ENCODE measurements at places on chromosomes 1 and 21. TPM values are rescaled to one million over a fixed set of nuclear protein-coding genes. Genes with fewer than 3 reads are reported as not detected.

GRCh38 chr1:182719553-182719952, 35.2 kb upstream of the RGS8 start:
- no peaks in the 10 kb centered on the region for H3K36me3 ChIP-seq
- H3K4me3 ChIP-seq = no peak overlapping the region
- no peak for DNase-seq
- H3K4me1 ChIP-seq = peaks cover 4% of the 10 kb centered on the region

- H3K4me3 ChIP-seq = no peak overlapping the region
- H3K27ac ChIP-seq = no peak overlapping the region
- H3K4me1 ChIP-seq = peaks cover 19% of the 10 kb centered on the region
- H3K27me3 ChIP-seq = no peaks in the 10 kb centered on the region
Measured at GRCh38 chr1:6471970-6472368, 6.0 kb upstream of the TNFRSF25 start.

- H3K36me3 ChIP-seq = no peaks in the 10 kb centered on the region
- no peak overlapping the region for H3K27ac ChIP-seq
- DNase-seq = no peak
- no peaks in the 10 kb centered on the region for H3K4me1 ChIP-seq
Measured at GRCh38 chr1:161091093-161091492, 1.7 kb upstream of the NECTIN4 start.

The OLIG1 gene
- total RNA-seq = not detected

The MIXL1 gene
- total RNA-seq = not detected

DNA sequence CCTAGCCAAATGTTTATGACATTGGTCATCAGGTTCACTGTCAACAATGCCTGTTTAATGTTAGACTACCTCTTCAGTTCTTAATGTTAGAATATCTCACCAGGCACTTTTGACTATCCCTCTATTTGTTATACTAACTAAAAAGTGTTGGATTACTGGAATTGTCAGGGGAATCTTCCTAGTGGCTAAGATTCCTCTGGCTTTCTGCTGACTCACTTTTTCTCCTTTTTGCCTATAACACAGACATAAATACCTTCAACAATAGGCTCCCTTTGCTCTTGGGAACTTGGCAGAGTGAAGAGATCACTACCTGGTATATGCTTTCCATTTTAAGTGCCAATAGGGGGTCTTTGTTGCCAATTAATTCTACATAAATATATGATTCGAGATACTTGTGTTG, 68.5 kb downstream of the TMEM200B start:
- H3K27ac ChIP-seq = no peak overlapping the region
- H3K36me3 ChIP-seq = peaks cover 51% of the 10 kb centered on the region
- no peak overlapping the region for H3K4me3 ChIP-seq
- no peak for DNase-seq
- no peaks in the 10 kb centered on the region for H3K4me1 ChIP-seq

The SPRR4 gene
- total RNA-seq = not detected

The HEYL gene
- total RNA-seq = 0.05 TPM

GRCh38 chr1:119219711-119220110, 79.3 kb upstream of the WARS2 start:
- H3K4me3 ChIP-seq = no peak overlapping the region
- H3K27me3 ChIP-seq = no peaks in the 10 kb centered on the region
- no peaks in the 10 kb centered on the region for H3K4me1 ChIP-seq
- H3K36me3 ChIP-seq = no peaks in the 10 kb centered on the region
- DNase-seq = no peak

DNA sequence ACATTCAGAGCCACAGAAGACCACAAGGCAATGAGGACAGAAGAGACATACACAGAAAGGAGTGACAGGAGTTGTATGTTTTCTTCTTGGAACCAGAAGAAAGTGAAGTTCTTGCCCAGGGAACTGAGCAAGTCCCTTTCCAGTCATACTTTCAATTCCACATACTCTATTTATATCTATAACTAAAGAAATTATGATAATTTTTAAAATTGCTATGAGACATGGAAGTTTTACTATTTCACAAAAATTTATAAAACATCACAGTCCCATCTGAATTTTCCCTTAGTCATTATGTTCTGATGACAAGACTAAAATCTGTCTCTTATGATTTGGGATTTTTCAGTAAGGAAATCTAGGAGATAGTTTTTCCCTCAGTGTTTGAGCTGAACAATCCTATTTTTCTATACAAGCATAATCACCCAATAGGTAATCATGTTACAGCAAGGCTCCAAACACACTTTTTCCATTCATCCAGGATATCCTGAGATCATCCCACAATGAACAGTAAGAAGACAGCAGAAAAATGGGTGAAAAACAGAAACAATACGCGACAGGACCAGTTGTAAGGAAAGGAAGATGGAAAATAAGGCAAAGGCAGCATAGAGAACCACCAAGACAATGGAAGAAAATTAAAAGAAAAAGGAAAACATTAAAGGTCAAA, 154.6 kb downstream of the VAV3 start:
- no peaks in the 10 kb centered on the region for H3K36me3 ChIP-seq
- H3K4me3 ChIP-seq = no peak overlapping the region
- no peak for DNase-seq
- no peaks in the 10 kb centered on the region for H3K27me3 ChIP-seq
- H3K27ac ChIP-seq = no peak overlapping the region

DNA sequence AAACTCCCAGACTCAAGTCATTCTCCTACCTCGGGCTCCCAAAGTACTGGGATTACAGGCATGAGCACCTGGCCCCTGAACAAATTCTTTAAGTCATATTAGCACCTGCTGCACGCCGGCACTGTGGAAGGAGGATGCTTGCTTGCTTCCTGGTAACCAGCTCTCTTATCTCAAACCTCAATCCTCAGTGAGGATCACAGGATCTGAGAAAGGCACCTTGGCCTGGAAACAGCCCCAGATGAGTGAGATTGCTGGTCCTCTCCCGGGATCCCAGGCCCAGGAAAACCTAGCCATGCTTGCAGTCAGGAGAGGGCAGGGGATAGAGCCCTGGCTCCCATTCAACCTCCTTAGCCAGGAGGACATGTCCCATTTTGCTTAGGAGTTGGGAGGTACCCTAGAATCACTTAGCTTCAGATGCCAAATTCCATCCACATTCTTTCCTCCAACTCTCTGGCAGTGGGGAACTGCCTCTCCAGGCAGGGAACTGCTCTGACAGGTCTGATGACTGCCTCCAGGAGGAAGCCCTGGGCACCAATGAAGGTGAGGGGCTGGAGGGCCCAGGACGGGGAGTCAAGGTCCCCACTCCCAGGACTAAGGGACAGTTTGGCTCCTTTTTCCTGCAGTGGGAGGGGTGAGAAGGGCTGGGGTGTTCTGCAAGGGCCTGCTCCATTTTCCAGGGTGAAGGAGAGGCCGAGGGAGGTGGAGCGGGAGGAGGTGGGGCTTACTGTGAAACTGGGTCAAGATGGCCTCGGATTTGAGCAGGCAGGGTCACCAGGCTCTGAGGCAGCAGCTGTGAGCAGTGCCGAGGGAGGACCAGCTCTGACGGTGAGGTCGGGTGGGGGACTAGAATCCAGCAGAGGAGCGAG, 9.5 kb downstream of the GPR37L1 start:
- peaks cover 41% of the 10 kb centered on the region for H3K36me3 ChIP-seq
- H3K4me3 ChIP-seq = no peak overlapping the region
- no peak for DNase-seq
- H3K27ac ChIP-seq = no peak overlapping the region
- no peaks in the 10 kb centered on the region for H3K27me3 ChIP-seq

- H3K36me3 ChIP-seq = no peaks in the 10 kb centered on the region
- H3K27me3 ChIP-seq = no peaks in the 10 kb centered on the region
- H3K4me3 ChIP-seq = no peak overlapping the region
Measured at GRCh38 chr1:228827019-228827418, 91.7 kb downstream of the RHOU start.

DNA sequence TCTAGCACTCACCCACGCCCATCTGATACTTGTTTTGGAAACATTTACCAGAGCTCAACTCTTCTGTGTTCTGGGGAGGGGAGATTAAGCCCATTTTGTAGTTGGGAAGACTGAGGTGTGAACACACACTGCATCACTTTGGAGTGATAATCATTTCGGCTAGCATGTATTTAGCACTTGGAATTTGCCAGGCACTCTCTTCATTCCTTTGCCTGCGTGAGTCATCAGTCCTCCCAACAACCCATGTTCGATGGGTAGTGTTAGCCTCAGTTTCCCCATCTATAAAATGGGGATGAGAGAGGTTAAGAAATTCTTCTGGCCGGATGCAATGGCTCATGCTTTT, 182.8 kb upstream of the TMEM51 start:
- H3K27ac ChIP-seq = no peak overlapping the region
- H3K27me3 ChIP-seq = no peaks in the 10 kb centered on the region
- H3K4me1 ChIP-seq = peaks cover 21% of the 10 kb centered on the region
- H3K36me3 ChIP-seq = no peaks in the 10 kb centered on the region

DNA sequence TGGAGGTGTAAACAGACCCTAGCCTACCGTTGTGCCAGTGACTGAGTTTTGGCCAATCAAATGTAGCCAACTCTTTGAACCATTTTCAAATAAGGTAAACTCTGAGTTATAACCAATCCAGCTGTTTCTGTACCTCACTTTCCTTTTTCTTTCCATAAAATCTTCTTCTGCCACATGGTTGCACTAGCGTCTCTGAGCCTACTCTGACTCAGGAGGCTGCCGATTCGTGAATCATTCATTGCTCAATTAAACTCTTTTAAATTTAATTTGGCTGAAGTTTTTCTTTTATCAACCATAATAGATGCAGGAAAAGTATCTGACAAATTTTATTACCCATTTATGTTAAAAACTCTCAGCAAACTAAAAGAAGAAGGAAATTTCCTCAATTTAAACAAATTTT, 111.5 kb upstream of the LYPLAL1 start:
- H3K36me3 ChIP-seq = no peaks in the 10 kb centered on the region
- H3K27me3 ChIP-seq = no peaks in the 10 kb centered on the region
- no peaks in the 10 kb centered on the region for H3K4me1 ChIP-seq
- H3K27ac ChIP-seq = no peak overlapping the region

- no peak for DNase-seq
- no peaks in the 10 kb centered on the region for H3K27me3 ChIP-seq
- no peak overlapping the region for H3K27ac ChIP-seq
Measured at GRCh38 chr1:17624611-17625233, 85.2 kb downstream of the ARHGEF10L start.

DNA sequence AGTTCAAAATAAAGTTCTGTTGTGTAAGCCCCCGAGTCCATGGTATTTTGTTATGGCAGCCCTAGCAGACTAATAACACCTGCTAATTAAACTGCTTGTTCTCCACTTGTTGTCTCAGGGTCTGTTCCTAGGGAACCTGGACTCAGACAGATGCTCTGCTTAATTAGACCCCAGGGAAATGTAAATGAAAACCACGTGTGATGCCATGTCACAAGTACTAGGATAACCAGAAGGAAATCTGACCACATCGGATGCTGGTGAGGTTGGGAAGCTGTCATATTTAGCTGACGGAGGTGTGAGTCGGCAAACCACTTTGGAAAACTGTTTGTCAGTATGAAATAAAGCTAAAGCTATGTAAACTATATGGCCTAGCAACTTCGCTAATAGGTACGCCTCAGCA, 19.6 kb downstream of the EDN2 start:
- H3K27me3 ChIP-seq = no peaks in the 10 kb centered on the region
- no peak overlapping the region for H3K27ac ChIP-seq
- no peaks in the 10 kb centered on the region for H3K4me1 ChIP-seq
- H3K36me3 ChIP-seq = no peaks in the 10 kb centered on the region
- no peak overlapping the region for H3K4me3 ChIP-seq

The BLACAT1 gene
- not detected for total RNA-seq

- no peak overlapping the region for H3K27ac ChIP-seq
- H3K4me1 ChIP-seq = peaks cover 50% of the 10 kb centered on the region
- no peaks in the 10 kb centered on the region for H3K36me3 ChIP-seq
Measured at GRCh38 chr21:42465008-42465802, 30.8 kb downstream of the RSPH1 start.

DNA sequence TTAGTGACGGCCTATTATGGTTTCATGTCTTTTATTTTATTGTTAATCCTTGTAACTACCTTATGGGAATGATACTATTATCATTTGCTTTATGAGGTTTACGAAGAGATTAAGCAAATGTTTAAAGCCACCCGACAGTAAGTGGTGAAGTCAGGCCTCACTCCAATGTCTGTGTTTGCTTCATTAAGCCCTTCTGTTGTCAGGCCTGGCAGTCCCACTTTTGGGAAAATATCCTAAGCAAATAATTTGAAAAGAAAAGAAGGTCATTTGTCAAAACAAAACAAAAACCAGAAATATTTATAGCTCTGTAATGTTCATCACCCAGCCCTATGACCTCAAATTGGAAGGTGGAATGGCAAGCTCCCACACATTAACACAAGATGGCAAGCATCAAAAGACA, 40.7 kb upstream of the USP24 start:
- peaks cover 8% of the 10 kb centered on the region for H3K4me1 ChIP-seq
- no peaks in the 10 kb centered on the region for H3K27me3 ChIP-seq
- H3K27ac ChIP-seq = no peak overlapping the region
- no peak overlapping the region for H3K4me3 ChIP-seq
